ENCODE measurements at places on chromosomes 3 and 15.

GRCh38 chr3:179666030-179666429, 13.2 kb downstream of the USP13 start:
- no peak for DNase-seq

DNA sequence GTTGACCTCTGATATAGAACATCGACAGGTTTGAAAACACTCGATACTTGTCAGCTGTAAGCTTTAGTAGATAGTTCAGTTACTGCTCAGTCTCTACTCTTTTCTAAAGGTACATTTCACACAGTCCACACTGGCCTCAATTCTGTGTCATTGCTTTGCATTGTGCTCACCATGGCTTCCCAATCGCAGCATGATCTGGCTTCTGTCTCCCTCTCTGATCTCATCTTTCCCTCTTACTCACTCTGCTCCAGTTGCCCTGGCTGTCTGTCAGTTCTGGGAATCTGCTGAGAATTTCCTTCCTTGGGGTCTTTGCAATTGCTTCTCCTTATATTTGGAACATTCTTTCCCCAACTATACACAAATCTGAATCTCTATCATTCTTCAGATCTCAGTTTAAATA, 80.6 kb downstream of the GTF2E1 start:
- DNase-seq = no peak

- no peak for DNase-seq
Measured at GRCh38 chr15:88841236-88841635, 38.0 kb downstream of the ACAN start.

DNA sequence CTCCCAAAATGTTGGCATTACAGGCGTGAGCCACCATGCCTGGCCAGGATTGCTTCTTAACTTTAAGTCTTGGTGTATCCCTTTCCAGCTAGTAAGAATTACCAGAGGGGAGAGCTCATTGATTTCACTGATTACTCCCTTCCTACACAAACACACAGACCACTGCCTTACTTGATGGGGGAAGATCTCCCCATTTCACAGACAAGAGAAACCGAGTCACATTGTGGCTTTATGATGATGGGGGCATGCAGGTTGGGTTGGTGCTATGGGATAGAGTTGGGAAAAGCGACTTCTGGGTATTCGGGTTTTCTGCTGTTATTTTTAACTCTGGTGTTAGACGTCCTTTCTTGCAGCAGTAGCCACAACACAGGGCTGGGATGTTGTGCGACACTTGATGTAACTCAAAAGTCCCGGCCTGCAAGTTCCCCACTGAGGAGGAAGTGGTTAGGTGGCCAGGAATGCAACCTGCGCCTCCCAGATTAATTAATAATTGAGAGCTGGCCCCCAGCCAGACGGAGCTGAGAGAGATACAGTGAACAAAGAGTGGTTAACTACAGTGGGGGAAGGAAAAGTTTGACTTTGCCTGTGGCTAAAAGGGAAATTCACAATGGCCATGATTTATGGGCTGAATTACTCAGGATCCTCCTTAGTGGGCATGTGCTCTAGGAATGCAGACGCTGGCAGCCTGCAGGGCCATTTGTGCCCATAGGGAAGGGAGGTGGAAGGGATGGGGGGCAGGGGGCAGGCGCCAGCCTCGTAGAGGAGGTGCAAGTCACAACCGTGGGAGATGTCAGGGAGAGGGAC, 63.6 kb downstream of the SMAD6 start:
- DNase-seq = no peak

DNA sequence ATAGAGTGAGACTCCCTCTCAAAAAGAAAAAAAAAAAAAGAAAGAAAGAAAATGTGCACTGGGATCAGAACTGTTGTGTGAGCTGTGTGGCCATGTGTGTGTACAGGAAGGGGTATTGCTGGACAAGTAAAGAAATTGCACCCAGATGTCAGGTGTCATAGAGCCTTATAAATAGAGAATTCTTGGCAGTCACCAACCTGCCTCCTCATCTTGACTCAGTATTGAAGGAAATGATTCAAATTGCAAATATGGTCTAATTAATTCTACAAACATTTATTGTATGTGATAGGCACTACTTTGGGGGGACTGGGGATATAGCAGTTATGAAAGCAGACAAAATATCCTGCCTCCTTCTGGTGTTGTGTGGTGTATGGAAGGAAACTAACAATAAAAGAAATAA, 243.8 kb upstream of the TTC14 start:
- no peak for DNase-seq

GRCh38 chr3:115415246-115415996, 207.9 kb upstream of the GAP43 start:
- DNase-seq = no peak

GRCh38 chr3:183653209-183654064, 18.0 kb downstream of the KLHL24 start:
- DNase-seq = no peak

- DNase-seq = no peak
Measured at GRCh38 chr3:177753451-177754155, 556.3 kb upstream of the TBL1XR1 start.
